Thoracic aorta (tissue), 2 donors: ENCODE measurements at places on chromosomes 3 and 15.

DNA sequence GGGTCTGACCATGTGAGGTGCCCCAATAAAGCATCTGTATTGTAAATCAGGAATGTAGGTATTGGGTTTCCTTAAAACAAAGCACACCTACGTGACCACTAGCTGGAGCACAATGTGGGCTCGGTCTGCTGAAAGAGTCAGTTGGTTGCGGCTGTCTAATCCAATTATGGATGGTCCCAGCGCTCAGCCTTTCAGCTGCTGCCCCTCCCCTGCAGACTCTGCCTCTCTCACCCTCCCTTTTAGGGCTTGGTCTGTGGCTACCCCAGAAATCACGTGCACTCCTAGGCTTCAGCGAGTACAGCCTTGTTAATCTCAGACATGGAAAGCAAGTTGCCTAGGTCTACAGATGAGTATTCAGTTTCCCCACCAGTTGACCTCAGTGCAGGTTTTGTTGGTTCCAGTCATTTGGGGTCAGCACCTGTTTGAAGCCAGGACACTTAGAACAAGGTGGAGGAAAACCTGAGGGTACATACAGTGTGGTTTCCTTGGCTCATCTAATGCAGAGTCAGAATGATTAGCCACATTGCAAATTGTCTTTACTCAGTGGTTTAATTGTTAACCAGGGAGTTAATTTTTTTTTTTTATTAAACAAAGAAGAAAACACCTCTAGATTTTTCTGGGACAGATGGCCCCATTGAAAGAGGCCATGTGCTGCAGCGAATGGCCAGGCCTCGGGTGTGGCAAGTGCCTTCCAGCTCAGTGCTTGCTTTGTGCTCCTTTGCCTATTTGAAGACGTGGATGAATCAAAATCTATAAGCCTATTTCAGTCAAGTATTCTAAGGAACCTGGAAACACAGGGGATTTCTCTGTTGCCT is 137.7 kb downstream of the IGF1R start:
- DNase-seq, result no peak

- DNase-seq, result no peak
These were observed 33.5 kb upstream of the SLC2A2 start for GRCh38 chr3:171059978-171060377.

DNA sequence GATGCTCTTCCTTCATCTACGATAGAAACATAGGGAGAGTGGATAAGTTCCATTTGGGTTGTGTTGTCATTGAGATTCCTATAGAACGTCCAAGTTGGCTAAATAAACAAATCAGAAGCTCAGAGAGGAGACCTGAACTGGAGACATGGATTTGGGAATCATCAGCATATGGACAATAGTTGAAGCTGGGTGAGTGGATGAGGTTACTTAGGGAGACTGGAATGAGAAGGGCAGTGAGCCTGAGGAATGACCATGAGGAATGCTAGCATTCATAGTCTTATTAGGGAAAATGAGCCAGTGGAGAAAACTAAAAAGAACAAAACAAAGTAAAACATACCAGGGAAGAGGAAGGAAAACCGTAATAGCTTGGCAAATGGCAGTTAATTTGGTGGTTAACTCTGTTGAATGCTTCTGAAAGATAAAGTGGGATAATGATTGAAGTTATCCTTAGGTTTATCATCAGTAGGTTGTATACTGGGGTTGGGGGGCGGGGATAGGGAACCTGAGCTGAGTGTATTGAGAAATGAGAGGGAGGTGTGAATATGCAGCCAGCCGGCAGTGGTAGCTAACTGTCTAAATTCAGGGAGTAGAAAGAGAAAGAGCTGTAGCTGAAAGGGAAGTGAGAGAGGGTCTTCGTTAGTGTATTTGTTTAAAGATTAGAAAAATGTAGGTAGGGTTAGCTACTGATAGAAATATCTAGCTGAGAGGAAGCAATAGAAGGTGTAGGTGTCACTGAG is 74.6 kb downstream of the ARHGEF26 start:
- no peak for DNase-seq

DNA sequence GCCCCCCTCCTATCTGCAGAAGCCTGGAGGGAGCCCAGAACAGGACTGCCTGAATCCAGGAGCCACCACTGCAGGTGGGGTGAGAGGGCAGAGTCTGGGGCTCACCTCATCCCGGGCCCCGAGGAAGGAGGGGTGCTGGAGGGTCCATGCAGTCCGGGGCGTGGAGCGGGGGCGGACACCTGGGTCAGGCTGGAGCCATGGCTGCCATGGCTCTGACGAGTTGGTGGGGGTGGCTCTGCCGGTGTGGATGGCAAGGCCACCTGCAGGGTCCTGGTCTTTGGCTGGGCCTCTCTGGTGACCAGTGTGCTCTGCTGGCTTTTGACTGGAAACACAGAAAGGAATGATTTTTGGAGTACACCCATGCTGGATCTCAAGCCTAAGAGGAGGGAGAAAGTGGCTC is 47.4 kb downstream of the DZIP1L start:
- DNase-seq, result no peak

GRCh38 chr3:16807391-16807790 is 77.4 kb upstream of the PLCL2 start:
- no peak for DNase-seq

DNA sequence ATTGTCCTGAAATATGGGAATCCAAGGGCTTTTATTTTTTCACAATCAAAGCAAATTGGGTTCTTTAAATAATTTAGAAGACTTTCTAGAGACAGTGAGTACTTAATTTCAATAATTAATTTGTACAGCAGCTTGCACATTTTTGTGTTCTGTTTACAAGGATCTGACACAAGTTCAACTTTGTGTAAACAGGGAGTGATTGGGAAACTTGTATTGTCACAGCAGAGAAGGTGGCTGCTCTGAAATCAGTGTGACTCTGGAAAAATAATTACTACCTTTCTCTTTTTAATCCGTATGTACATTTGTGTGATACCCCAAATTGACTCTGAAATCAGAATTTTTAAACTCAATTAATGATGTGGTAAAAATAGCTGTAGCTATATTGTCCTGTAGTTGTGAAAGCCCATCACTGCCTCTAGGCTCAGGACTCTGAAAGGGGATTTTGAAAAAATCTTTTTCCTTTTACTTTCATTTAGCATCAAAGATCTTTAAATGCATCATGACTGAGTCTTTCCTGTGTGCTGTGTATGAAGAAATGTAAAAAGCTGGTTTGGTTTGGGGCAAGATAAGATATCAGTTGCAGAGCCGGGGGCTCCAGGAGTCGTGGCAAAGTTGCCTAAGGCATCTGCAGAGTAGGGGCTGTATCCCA is 45.1 kb downstream of the MFSD1 start:
- no peak for DNase-seq

DNA sequence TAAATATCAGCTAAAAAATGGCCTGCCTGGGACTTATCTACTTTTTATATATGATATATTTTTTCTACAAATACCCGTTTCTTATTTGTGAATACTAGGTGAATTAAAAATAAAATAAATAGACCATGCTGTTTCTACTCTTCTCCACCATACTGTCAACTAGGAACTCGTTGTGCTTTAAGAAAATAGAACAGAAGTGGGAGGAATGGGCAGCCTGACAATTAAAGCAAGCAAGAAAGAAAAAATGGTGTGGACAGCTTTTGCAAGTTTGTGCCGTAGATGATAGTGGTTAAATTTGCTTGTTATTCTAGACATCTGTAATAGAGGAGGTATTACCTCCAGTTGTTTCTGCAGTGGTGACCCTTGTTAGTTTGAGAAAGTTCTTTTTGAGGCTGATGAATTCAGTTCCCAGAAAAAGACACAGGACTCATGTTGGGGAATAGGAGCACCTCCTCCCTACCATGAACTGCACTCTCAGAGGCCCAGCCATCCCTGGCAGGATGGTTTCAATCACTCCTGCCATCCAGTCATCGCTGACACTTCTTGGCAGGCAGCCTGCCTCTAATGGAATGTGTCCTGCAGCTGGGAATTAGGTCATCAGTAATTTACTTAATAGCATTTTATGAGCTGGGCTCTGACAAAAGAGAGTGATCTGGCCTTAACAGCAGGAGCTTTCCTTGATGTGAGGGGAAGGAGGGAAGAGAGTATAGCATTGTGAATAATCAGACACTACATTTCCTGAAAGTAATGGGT is 105.0 kb upstream of the GAP43 start:
- peak; percentile 66 for DNase-seq

GRCh38 chr3:14283813-14284438 is 105.3 kb downstream of the LSM3 start:
- DNase-seq, result no peak

GRCh38 chr3:10693457-10693856 is 122.6 kb upstream of the SLC6A11 start:
- DNase-seq, result no peak

GRCh38 chr3:108202080-108202479 is 20.1 kb downstream of the IFT57 start:
- DNase-seq, result no peak

GRCh38 chr15:42069025-42069424 is 25.3 kb downstream of the PLA2G4D start:
- DNase-seq, result no peak

DNA sequence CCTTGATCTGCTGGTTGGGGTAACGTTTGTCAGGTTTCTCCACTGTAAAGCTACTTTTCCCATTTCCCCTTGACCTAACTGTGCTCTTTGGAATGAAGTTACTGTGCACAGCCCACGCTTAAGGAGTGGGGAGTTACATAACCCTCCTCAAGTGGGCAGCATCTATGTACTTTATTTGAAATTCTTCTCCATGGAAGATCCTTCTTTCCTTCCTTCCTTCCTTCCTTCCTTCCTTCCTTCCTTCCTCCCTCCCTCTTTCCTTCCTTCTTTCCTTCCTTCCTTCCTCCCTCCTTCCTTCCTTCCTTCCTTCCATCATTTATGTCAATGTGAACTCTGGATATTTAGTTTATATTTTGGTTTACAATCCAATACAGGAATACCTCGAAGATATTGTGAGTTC is 77.1 kb upstream of the TRA2B start:
- DNase-seq, result no peak

GRCh38 chr3:16412192-16412800 is 101.2 kb downstream of the RFTN1 start:
- no peak for DNase-seq
